Amniotic stem cell (primary cell): ENCODE measurements at places on chromosomes 7 and 10.
A peak's percentile ranks its signal among the peaks of the same experiment; 100 is the strongest.

DNA sequence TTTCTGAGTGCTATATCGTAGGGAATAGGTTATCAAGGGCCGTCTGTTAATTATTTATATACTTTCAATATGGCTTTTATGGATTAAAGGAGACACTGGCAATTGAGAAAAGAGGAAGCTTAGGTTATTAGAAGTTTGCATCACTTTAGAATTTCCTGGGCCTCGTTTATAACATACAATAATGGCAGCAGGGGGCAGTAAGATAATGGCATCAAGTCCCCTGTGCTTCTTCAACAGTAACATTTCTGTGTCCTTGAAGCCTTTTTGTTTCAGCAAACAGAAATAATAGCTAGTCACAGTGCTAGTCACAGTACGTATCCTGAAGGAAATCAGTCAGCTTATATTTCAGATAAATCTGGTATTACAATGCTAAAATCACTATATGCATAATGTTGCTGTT lies 41.9 kb downstream of the SPAM1 start:
- no peak for DNase-seq

DNA sequence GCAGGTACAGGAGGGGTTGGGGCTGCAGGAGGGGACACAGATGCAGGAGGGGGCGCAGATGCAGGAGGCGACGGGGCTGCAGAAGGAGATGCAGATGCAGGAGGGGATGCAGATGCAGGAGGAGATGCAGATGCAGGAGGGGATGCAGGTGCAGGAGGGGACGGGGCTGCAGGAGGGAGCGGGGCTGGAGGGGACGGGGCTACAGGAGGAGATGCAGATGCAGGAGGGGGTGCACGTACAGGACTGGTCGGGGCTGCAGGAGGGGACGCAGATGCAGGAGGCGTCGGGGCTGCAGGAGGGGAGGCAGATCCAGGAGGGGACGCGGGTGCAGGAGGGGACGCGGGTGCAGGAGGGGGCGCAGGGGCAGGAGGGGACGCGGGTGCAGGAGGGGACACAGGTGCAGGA lies 66.5 kb downstream of the VWA2 start:
- DNase-seq: no peak

- no peak for DNase-seq
Observed at GRCh38 chr10:77068969-77069368, 568.6 kb downstream of the KCNMA1 start.

DNA sequence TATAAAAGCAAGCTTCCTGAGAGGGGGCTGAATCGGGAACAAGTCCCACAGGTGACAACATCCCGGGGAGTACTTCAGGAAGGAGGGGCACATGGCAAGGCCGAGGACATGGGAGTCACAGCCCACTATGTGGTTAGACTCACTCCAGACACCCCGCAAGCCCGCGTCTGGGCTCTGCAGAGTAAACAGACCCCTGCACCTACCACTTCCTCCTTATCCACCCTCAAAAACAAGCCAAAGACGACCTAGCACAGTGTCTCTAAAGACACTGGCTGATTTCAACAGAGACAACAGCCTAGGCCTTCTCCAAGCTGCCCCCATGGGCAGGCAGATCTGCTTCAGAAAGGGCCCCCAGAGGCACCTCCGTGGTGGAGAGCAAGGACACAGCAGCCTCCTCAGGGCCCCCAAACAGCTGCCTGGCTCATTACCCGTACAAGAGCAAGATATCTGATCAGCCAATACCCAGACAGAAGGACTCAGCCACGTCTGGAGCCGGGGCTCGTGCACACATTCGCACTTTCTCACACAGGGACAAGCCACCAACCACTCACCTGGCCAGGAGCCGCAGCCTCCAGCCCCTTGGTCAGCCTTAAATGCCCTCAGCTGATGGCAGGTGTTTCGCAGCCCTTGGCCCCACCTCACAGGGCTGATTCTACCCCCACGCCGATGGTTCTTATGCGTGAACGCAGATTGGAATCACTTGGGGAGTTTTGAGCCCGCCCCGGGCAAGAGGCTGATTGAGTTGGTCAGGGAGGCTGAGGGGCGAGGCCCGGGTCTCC lies 10.7 kb upstream of the KPNA7 start:
- no peak for DNase-seq

- no peak for DNase-seq
Observed at GRCh38 chr7:110974441-110974840, 116.5 kb upstream of the LRRN3 start.

GRCh38 chr10:17077346-17077781 lies 52.2 kb downstream of the CUBN start:
- DNase-seq: no peak

DNA sequence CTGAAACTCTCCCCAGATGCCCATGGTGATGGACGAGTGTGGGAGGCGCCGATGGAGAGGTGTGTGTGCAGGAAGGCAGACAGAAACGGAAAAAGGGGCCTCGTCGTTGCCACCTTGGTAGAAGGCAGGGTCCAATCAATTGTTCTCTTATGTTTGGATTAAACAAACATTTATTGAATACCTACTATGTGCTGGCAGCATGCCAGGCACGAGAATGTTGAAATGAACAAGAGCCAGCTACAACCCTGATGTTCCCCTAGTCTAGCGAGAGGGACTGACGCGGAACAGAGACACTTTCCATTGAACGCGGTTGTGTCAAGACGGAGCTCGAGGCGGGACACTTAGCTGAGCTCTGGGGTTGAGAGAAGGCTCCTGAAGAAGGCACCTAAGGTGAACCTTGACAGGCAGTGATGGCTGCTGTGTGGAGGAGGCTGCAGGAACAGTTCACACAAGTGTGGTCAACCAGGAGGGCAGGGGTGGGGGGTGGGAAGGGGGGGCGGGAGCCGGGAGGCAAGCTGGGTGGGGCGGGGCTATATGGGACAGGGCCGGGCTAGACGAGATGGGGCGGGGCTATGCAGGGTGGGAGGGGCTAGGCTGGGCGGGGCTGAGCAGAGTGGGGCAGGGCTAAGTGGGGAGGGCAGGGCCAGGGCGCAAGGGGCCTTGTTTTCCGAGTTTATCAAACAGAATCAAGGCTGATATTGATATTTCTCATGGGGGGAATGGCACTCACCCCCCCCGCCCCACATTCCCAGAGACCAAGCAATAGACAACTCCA lies 181.0 kb downstream of the GATA3 start:
- DNase-seq: no peak

- no peak for DNase-seq
Observed at GRCh38 chr7:70301673-70302185, 703.5 kb downstream of the AUTS2 start.

DNA sequence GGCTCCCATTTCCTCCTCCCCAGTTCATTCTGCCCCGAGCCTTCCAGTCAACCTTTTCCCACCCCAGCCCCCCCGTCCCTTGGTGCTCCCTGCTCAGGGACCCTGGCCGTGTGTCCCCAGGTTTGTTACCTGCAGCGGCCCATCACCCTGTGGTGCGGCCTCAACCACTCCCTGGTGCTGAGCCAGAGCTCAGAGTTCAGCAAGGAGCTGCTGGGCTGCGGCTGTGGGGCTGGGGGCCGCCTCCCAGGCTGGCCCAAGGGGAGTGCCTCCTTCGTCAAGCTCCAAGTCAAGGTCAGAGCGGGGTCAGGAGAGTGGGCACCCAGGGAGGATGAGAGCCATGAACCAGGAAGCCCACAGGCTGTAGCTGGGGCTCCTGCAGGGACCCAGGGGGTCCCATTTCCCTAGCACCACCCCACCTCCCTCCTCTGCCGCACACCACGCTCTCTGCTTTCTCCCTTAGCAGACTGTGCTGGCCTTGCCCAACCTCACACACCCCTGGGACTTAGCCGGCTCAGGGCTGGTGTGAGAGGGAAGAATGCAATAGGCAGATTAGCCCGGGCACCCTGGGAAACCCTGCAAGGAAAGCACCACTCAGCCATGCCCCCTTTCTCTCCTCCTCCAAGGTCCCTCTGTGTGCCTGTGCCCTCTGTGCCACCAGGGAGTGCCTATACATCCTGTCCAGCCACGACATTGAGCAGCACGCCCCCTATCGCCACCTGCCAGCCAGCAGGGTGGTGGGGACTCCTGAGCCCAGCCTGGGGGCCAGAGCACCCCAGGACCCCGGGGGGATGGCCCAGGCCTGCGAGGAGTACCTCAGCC lies 2.0 kb upstream of the PCOLCE start:
- DNase-seq: no peak

DNA sequence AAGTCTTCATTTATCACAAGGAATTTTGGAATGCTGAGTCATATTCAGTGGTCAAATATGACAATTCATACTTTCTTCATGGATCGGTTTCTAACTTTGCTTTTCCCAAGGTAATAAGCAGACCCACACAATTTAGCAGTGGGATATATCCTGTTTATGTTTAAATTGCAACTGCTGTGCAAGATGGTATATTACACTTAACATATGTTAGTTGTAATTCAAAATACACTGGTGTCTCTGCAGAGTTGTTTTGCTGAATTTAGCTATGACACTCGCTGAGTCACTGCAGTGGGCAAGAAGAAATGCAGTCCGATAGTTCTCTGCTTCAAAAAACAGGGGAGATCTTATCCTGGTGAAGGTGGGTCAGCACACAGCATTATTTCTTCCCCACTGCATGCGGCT lies 194.8 kb upstream of the PTN start:
- peak; percentile 28 for DNase-seq

- no peak for DNase-seq
Observed at GRCh38 chr10:125222515-125223308, 62.3 kb upstream of the CTBP2 start.

- DNase-seq: no peak
Observed at GRCh38 chr7:80879849-80880248, 39.0 kb downstream of the SEMA3C start.

GRCh38 chr10:52597189-52597863 lies 175.3 kb downstream of the MBL2 start:
- no peak for DNase-seq
